Vagina (tissue), 2 donors: ENCODE measurements at places on chromosomes 1 and 21.

- no peak for DNase-seq
Observed at GRCh38 chr1:200673952-200674823, 4.5 kb upstream of the DDX59 start.

DNA sequence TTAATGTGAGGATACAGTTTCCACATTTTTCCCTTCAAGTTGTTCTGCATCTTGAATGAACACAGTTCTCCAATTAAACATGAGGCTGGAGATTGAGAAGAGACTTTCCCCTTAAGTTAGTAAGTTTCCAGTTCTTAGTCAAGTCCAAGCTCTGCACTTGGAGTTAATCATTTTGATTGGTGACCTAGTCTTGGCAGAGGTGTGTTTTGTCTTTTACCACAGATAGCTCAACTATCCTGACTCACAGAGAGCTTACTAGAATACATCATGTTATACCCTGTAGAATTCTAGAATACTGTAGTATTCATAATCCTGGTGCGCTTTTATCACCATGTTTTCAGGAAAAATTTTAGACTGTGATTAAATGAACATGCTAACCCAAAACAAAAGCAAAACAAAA lies 129.2 kb downstream of the CYYR1 start:
- DNase-seq, result no peak

DNA sequence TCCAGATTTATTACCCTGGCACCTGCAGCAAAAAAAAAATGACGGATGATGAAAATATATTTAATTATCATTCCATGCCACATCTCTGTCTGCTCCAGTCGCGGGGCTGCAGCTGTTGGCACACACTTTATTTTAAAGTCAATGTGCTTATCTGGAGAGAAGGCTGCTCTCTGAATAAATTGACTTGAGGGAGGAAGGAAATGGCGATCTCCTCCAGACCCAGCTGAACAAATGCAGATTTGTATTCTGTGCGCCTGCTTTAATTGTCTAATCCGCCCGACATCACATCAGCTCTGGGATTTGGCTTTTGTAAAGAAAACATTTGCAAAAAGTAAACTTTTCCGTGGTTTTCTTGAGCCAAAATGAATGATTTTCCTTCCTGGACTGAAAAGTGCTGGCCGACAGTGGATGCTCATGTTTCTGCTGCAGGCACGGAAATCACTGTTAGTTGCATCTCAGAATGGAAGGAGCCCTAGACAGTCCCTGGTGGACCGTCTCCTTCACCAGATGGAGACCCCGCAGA lies 150.2 kb downstream of the CAMTA1 start:
- no peak for DNase-seq

DNA sequence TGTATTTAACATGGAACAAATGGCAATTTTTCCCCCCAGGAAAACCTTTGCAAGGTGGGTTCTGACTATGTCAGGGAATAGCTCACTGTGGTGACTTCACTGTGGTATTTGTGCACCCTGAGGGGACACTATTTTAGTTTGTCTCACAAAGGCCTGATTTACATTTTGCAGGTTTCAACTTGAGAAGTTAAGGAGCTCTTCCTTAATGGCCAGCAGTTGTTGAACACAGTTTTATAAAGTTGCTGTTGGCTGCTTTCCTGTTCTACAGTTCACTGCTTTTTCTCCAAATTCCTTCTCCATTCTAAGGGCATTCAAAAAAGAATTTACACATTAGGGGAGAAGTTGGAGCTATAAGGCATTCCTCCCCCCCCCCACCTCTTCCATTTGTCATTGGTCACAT lies 4.6 kb downstream of the LAMC1 start:
- no peak for DNase-seq

DNA sequence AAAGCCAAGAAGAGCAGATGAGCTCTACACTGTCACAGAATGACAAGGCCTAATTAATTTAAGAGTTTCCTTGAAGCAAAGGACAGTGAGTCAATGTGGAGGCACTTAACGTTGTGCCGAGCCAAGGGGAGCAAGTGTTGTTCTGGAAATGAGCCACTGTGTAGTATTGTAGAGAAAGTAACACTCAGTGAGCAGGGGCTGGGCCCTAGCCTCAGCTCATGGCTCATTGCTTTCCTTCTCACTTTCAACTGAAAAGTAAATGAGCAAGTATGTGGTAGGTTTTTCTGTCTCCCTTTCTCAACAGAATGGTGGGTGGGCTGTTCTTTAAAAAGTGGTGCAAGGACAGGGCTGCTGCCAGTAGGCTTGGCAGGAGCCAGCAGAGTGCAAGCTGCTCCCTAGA lies 11.8 kb upstream of the KIAA0040 start:
- no peak for DNase-seq

- DNase-seq, result no peak
Observed at GRCh38 chr1:110573314-110573713, 32.8 kb downstream of the KCNA2 start.

DNA sequence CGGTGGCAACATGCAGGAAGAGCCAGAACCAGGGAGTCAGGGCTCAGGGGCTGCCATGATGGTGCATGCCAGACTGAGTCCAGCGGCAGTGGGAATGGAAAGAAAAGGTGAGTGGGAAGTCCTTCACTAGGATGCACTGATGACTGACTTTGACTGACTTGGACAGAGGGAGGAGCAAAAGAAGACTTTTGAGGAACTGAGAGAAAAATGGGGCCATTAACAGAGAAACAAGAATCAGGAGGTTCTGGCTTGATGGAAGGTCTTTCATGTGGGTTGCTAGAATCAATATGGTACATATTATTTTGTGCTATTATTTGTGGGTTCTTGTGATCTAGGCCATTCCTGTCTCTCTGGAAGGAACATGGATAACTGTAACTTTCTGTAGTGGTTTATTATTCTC lies 454.6 kb upstream of the PROX1 start:
- DNase-seq, result no peak

GRCh38 chr1:151968791-151969399 lies 24.8 kb downstream of the S100A10 start:
- no peak for DNase-seq

DNA sequence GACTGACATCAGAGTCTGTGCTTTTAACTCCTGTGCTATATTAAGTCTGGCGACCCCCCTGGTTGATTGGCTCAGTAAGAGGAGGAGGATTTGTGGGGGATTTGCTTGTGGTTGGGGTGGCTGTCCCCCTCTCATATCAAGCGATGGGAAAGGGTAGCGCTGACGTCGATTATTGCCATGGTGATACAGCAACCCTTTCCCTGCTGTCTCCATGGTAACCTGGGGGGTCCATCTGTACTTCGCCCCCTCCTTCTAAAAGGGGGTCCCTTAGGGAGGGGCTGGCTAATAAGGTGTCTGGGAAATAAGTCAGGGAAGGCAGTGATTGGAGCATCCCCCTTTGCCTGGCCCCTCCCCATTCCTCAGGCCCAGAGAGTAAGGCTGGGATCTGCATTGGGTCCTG lies 4.7 kb downstream of the FAM229A start:
- no peak for DNase-seq

- DNase-seq, result no peak
Observed at GRCh38 chr1:243233908-243234307, 21.2 kb downstream of the CEP170 start.

DNA sequence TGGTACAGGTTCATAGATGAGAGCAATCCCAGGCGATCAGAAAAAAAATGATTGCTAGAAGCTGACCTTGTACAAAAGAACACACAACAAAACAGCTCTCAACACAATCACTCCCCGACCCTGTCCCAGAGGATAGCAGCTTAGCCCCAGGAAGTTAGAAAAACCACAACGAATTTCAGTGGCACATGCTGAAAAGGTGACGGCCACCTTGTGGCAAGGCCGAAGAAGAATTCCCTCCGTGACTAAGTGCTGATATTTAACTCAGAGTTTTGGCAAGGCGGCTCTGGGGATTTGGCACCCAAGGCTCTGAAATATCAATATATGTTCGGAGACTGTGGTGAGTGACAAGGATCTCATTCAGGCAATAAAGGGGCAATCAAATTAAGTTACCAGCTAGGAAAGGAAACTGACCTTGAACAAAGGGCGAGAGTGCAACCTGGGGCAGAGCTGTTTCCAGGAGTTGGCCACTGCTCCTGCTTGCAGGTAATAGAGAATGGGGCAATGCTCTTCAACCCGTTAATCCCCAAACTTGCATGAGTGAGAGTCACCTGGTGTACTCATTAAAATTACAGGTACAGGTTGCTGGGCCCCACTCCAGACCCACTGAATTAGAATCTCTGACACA lies 96.2 kb downstream of the BEND5 start:
- DNase-seq, result no peak

- no peak for DNase-seq
Observed at GRCh38 chr1:69842326-69842725, 274.6 kb downstream of the LRRC7 start.

- DNase-seq, result no peak
Observed at GRCh38 chr1:54567961-54568360, 19.9 kb downstream of the ACOT11 start.

GRCh38 chr1:107450899-107451664 lies 310.2 kb downstream of the NTNG1 start:
- DNase-seq, result no peak

DNA sequence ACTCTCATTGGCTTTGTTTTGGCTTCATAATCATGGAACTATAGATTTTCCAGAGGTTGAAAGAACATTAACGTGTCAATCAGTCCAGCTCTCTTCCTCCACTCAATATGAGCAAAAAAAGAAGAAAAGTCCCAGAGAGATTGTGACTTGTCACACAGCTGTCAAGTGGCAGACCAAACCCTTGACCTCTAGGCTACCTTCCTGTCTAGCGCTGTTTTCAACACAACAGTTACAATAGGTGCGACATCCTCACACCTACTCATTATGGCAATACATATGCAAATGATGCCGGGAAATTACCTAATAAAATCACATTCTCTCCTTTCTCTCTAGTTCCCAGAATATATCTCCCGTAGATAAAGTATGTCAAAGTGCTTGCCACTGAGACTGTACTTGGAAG lies 1.1 kb downstream of the WARS2 start:
- DNase-seq, result no peak

DNA sequence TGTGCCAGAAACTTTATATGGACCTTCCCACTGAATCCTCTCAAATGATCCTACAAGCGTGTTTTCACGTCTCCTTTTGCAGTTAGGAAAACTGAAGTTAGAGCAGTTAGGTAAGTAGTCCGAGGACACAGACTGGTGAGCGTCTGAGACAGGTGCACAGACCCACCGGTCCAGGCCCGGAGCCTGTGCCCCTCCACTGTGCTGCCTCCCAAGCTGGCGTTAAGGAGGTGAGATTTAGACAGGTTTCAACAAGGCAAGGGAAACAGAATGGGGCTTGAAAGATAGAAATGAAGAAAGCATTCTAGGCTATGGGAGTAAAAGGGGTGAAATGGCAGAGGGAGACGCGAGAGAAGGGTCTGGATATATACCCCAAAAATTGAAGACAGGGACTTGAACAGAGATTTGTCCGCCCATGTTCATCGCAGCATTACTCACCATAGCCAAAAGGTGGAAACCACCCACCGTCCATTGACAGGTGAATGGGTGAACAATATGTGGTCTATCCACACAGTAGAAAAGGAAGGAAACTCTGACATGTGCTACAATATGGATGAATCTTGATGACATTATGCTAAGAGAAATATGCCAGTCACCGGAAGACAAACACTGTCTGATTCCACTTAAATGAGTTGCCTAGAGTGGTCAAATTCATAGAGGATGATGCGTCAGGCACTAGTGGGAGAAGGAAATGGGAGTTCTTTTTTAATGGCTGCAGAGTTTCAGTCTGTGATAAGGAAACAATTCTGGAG lies 15.7 kb upstream of the PKP1 start:
- no peak for DNase-seq

GRCh38 chr1:194809215-194809614 lies 1622.8 kb upstream of the B3GALT2 start:
- DNase-seq, result no peak

DNA sequence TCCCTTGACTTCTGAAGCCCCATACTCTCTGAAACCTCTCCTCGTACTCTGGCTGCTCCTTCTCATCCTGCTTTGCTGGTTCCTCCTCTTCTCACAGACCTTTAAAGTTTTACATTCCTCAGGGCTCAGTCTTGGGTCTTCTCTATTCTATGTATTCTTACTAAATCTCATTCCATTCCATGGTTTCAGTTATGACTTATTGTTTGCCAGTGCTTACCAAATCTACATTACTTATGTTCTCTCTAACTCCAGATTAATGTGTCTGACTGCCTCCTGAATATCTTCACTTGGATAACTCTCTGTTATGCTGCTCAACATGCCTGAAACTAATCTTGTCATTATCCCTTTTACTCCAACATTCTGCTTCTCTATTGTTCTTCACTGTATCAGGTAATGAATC lies 5.4 kb upstream of the SLC35D1 start:
- DNase-seq, result no peak

GRCh38 chr1:49323925-49324540 lies 547.3 kb upstream of the BEND5 start:
- no peak for DNase-seq

GRCh38 chr21:23887725-23888306 lies 1719.5 kb downstream of the MRPL39 start:
- DNase-seq, result no peak
